Osteocyte (in vitro differentiated cells): ENCODE measurements at places on chromosomes 6 and 20. TPM values are rescaled to one million over a fixed set of nuclear protein-coding genes. Genes with fewer than 3 reads are reported as not detected.

DNA sequence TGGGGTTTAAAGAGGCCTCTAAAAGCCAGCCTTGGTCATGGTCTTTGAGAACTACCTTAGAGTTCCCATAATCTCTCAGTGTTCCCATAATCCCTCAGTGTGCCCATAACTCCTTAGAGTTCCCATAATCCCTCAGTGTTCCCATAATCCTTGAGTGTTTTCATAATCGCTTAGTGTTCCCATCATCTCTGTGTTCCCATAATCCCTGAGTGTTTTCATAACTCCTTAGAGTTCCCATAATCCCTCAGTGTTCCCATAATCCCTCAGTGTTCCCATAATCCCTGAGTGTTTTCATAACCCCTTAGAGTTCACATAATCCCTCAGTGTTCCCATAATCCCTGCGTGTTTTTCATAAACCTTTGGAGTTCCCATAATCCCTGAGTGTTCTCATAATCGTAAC, 199.2 kb downstream of the QKI start:
- no peak for DNase-seq

DNA sequence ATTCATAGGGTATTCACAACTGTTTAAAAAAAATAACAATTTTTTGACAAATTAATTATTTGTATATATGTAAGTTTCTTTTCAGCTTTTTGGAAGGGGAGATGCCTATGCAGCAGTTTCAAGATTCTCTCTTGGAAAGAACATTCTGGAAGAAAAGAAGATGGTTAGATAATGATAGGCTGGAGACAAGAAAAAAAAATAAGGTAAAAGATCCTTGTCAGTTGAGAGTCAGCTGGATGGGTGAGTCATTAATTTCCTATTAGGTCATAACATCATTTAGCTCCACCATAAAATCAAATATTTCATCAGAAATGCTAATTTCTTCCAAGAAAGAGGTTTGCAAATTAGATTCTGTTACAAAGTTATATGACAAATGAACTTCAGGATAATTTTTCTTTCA, 880.4 kb downstream of the EPHA7 start:
- DNase-seq, result no peak

- DNase-seq, result no peak
Observed at GRCh38 chr20:57582432-57583288, 21.8 kb downstream of the PCK1 start.

DNA sequence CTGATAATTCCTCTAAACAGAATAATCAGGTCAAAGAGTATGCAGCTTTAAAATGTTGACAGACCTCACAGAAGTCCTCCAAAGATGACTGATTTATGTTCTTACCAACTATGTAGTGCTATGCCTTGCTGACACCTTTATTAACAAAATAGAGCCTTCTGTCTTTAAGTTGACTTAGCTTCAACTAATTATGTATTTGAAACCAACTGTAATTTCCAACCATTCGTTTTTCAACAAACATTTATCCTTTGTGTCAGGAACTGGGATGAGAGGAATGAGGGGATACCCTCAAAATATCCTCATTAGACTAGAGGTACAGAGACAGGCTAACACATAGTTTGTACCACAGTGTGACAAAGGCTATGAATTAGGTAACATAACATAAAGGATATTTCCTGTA, 186.2 kb upstream of the ZNF217 start:
- DNase-seq, result no peak

GRCh38 chr6:49782293-49782692, 4.8 kb downstream of the PGK2 start:
- DNase-seq, result no peak

LSM14B gene
- total RNA-seq, result 67.8 and 68.7 TPM in 2 replicates

MRPL18 gene
- total RNA-seq, result 47.1 and 47.3 TPM in 2 replicates

CCDC170 gene
- total RNA-seq, result 0.78 and 0.84 TPM in 2 replicates
